ENCODE measurements at places on chromosomes 4 and X.

DNA sequence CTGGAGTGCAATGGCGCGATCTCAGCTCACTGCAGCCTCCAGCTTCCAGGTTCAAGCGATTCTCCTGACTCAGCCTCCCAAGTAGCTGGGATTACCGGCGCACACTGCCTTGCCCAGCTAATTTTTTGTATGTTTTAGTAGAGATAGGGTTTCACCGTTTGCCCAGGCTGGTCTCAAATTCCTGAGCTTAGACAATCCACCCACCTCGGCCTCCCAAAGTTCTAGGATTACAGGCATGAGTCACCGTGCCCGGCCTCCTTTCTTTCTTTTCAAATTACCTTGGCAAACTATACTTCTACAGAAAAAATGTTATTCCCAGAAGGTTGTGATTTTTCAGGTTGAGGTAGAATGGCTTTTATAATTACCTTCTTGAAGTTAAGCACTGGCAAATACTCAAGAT lies 321.9 kb upstream of the PRPS2 start:
- DNase-seq: no peak

- no peak for DNase-seq
Observed at GRCh38 chr4:43496188-43496587, 603.7 kb downstream of the GRXCR1 start.

- no peak for DNase-seq
Observed at GRCh38 chrX:6384371-6384770, 150.5 kb downstream of the VCX3A start.

- no peak for DNase-seq
Observed at GRCh38 chrX:129361576-129361975, 161.7 kb downstream of the SMARCA1 start.

DNA sequence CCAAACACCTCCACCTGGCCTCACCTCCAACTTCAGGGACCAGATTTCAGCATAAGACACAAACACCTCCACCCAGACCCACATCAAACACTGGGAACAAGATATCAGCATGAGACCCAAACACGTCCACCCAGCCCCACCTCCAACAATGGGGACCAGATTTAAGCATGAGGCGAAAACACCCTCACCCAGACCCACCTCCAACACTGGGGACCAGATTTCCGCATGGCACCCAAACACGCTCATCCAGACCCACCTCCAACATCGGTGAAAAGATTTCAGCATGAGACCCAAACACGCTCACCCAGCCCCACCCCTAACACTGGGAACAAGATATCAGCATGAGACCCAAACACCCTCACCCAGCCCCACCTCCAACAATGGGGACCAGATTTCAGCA lies 210.0 kb downstream of the ASMT start:
- DNase-seq: no peak

DNA sequence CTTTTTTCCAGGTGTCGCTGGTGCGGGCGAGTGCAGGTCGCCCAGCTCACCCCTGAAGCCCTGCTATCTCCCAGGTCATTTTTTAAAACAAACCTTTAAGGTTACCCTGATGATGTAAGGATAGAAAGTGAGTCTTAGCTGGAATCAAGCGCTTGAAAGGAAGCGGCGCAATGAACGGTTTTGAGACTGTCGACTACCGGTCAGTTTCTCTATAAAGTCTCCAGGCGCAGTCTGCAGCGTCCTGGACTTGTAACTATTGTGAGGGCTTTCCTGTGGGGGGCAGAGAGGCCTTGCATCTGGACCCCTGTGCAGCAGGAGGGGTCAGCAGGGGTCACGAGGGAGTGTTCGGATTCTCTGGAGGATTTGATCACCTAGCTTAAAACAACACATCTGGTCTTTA lies 1.6 kb downstream of the KIT start:
- DNase-seq: no peak

- DNase-seq: no peak
Observed at GRCh38 chrX:16700734-16701133, 11.7 kb downstream of the CTPS2 start.
